ENCODE measurements at places on chromosomes 6 and 20.

- DNase-seq: peak; percentile 54
Observed at GRCh38 chr20:33653218-33653899, 8.8 kb upstream of the C20orf144 start.

- no peak for DNase-seq
Observed at GRCh38 chr20:36259177-36260061, 23.1 kb downstream of the AAR2 start.

DNA sequence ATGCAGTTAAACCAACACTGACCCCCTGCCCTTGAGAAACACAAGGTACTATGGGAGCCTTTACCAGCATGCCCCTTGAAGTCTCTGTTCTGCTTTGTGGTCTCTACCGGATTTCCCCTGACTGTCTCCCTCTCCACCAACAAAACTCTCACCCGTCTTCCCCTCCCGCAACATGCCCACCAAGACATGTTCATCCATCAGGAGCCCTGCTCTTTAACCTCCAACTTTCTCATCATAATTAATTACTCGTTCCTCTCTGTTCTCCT lies 1.1 kb downstream of the ZNF165 start:
- DNase-seq: peak; percentile 74

DNA sequence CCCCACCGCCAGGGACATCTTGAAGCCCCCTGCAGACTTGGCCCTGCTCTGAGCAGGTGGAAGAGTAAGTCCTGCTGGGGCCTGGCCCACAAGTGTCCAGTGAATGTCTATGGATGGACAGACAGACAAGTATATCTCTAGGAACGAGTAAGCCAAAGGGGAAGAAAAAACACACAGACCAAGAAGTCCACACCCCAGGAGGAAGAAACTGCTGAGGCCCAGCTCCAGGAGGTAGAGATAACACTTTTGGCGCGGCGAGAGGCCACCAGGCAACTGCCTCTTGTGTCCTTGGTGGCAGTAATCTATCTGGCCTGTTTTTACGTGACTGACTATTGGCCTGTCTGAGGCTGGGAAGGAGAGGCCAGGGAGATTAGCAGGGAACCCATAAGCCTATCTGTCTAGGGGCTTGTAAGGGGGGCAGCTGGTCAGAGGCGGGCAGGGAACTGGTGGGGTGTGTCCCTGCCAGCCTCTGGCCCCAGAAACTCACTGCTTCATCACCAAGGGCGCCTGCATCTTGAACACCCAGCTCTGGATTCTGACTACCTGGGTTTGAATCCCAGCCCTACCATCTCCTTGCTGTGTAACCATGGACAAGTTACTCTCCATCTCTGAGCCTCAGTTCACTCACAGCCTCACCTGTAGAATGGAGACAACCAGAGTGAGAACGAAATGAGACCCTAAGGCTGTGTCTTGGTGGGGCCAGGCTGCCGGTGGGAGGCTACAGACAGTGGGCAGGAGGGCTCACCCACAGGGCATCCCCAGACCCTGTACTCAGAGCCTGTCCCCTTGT lies 31.3 kb downstream of the C20orf203 start:
- no peak for DNase-seq

DNA sequence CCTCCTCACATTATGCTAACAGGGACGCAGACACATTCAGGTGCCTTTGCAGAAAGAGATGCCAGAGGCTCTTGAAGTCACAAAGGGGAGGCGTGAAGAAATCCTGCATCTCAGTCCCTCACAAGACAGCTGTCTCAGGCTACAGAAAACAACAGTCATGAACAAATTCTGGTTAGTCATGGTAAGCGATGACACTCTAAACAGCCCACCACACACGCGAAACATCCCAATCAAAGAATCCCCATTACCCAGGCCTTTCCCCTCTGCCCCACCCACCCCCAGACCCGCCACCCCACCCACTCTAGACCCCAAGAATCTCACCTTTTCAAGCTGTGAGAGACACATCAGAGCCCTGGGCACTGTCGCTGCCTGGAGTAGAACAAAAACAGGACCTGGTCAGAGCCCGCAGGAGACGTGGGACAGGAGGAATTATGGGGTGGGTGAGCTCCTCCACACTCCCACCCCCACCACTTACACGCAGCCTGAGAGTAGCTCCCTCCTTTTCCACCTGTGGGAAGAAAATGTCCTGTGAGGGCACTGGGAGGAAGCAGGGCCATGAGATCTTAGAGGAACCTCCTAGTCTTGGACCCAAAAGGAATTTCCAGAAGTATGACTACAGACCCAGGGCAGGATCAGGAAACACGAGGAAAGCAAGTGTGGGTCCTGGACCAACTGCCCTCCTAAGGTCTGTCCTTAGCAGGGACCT lies 2.7 kb downstream of the HLA-B start:
- DNase-seq: peak; percentile 42

GRCh38 chr6:119856136-119856535 lies 506.6 kb upstream of the MAN1A1 start:
- DNase-seq: peak; percentile 23

- no peak for DNase-seq
Observed at GRCh38 chr6:150149146-150149545, 6.3 kb downstream of the PPP1R14C start.

GRCh38 chr6:33746651-33747100 lies at the start of gene IP6K3:
TSS of gene IP6K3 (minus strand) at chr6:33746905. CDS start at chr6:33735476, 11,429 bp downstream.
- no peak for DNase-seq

DNA sequence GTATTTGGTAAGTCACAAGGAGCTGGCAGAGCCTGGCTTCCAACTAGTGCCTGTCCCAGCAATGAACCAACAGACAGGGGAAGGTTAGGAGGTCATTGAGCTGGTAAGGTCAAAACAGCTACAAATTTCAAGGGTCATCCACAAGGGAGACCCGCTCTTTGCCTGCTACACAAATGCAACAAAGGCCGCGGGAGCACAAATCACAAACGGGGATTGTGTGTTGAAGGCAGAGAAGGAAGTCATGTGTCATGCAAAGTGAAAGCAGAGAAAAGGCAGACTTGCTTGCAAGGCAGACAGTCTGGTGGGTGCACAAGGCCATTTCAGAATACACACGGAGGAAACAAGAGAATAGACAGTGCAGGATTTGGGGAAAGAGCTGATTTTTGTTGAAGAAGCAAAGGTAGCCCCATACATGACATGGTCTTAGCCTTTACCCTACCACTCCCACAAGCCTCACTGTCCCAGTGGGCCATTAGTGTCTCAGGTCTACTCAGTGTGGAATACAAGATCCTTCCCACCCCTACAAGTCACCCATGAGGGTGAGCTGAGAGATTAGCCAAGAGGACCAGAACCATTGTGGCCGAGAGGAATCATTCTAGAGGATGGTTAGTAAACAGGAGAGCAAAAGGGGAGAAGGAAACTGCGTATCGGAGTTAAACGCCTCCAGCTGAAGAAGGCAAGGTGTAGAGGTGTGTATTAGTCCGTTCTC lies 18.1 kb upstream of the SAMHD1 start:
- peak; percentile 52 for DNase-seq

DNA sequence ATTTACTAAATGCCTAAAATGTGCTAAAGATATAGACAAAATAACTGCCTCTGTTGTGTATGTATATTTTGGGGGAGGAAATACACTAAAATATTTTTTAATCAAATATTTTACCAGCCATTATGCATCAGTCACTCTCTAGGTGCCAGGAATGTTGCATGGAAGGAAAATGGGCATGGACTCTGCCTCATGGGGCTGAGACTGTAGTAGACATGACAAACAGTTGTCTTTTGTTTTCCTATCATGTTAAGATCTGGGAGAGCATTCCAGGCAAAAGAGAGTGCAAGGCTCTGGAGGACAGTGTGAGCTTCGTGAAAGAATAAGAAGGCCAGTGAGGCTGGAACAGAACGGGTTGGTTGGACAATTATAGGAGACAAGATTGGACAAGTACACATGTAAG lies 26.5 kb downstream of the HLA-DOB start:
- DNase-seq: no peak

DNA sequence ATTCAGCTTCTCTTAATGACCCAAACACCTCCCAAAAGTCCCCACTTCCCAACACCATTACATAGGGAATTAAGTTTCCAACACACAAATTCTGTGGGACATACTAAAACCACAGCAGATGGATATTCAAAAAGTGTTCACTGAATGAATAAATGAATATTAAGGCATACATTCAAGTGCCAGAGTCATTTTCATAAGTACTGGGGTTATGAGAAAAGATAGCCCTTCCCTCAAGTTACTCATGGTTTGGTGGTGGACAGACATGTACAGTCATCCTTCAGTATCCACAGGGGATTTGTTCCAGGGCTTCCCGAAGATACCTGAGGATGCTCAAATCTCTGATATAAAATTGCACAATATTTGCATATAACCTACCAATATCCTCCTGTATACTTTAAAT lies 50.4 kb downstream of the HS3ST5 start:
- DNase-seq: no peak

DNA sequence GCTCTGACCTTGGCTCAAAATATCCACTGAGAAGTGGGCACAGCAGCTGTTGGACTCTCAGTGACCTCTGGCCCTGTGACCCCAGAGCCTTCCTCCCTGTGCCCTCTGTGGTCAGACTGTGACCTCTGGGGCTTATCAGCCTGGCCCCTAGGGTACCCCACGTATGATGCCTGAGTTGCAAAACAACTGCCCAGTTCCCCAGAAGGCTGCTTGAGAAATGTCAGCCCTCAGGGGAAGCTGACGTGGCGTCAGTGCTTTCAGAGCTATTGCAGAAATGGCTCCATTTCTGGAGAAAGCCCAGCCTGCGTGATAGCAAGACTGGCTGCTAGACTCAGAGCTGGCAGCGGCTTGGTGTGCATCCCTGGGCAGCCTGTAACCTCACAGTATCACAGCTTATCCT lies 31.5 kb upstream of the TGM2 start:
- DNase-seq: peak; percentile 10

DNA sequence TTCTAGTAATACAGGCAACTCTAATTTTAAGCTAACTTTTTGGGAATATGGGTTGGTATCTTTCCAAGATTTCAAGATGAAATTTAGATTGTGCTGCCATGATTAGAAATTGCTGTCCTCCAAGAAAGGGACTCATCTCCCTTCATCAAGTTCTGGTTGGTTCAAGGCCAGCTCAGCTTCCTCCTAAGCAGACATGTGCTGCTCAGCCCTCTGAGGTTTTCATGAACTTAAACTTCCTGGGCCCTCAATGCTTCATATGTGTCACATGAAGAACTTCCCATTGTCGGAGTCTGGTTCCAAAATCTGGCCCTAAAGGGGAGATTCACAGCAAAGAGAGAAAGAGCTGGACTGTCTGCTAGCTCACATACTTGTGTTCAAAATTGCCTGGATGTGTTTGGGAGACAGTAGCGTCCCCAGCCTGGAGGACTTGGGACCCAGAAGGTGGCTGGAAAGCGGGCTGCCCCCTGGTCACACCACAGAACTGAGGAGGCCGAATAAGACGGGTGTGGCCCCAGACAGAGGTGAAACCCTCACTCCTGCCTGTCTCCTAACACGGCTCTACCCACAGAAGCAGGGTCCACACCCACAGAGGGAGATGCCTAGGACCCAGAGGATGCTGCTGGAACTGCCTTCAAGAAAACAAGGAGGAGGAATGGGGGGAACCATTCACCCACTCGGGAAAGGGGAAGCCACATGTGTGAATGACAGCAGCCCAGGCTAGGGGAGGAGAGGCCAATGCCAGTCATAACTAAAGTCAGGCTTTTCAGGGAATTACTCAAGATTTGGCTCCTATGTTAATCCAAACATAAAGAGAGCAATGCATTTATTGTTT lies 54.3 kb upstream of the GPR31 start:
- no peak for DNase-seq

GRCh38 chr6:128432394-128432793 lies 88.0 kb downstream of the PTPRK start:
- DNase-seq: no peak

DNA sequence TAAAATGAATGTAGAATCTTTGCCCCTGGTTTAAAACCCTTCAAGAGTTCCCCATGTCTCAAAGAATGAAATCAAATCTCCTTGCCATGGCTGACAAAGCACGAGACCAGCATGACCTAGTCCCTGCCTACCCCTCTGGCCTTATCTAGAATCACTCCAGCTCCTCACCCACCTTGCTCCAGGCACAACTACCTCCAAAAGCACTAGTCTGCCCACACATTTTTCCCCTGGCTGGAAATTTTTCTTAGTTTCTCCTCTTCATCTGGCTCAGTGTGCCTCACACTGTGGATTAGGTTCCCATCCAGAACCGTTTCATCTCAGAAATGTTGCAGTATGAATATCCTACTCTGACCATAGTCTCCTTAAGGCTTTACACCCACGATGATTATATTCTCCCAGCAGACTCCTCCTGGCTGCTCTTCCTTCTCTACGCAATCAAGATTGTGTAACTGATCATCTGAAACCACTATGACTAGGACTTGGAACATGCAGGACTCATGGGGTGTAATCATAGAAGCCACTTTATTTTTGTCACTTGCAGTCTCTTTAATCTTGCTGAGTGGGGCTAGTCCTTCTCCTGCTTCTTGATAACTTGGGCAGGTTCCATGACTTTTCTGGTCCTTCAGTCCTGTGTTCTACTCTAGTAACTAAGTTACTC lies 7.8 kb upstream of the MRS2 start:
- DNase-seq: no peak

DNA sequence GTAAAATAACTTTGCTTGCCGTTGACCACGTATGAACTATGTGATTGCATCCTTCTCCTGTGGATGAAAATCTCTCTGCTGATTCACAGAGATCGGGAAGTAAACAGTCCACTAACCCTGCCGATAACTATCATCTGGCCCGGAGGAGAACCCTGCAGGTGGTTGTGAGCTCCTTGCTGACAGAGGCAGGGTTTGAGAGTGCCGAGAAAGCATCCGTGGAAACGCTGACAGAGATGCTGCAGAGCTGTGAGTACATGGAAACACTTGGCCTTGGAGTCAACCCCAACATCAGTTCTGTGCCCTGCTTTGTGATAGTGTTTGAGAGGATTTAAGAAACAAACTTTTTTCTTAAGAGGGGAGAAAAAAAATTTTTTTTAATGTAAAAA lies 937 bp downstream of the TAF8 start:
- no peak for DNase-seq

- DNase-seq: no peak
Observed at GRCh38 chr6:152164957-152165356, 357.5 kb downstream of the ESR1 start.

GRCh38 chr20:53847837-53848170 lies 222.6 kb downstream of the BCAS1 start:
- DNase-seq: no peak

DNA sequence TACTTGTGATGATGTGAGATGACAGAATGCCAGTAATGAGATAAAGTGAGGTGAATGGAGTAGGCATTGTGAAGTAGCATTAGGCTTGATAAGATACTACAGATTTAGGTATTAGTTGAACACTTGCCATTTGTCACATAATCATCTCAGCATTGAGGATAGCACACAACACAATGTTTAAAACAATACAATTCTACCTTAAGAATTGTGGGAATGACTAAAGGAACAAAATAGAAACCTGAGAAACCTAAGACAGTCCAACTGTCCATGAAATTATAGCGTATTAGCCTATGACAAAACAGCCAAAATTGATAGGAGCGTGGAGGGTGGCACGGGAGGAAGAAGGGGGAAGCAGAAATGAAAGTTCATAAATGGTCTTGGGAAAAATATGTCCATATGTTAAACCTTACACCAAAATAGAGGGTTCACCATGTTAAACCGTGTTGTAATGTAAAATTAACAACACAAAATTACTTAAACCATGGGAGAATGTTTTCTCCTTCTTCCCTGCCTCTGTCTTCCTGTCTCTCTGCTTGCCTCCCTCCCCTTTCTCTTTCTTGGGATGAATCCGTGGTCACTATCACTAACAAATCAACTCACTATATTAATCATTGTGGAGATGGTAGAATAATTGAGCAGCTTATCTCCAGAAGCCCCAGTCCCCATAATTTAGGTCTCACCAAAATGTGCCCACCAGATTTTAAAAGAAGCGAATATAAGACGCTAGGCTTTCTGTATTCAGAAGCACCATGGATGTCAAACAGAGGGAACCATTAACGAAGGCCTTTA lies 33.0 kb upstream of the HFE start:
- no peak for DNase-seq

Data from CD4-positive, alpha-beta T cell treated with Interleukin-10 for 1 hour (primary cell).